NCI-H1105 (cell line): ENCODE measurements at places on chromosomes 2 and 18.

DNA sequence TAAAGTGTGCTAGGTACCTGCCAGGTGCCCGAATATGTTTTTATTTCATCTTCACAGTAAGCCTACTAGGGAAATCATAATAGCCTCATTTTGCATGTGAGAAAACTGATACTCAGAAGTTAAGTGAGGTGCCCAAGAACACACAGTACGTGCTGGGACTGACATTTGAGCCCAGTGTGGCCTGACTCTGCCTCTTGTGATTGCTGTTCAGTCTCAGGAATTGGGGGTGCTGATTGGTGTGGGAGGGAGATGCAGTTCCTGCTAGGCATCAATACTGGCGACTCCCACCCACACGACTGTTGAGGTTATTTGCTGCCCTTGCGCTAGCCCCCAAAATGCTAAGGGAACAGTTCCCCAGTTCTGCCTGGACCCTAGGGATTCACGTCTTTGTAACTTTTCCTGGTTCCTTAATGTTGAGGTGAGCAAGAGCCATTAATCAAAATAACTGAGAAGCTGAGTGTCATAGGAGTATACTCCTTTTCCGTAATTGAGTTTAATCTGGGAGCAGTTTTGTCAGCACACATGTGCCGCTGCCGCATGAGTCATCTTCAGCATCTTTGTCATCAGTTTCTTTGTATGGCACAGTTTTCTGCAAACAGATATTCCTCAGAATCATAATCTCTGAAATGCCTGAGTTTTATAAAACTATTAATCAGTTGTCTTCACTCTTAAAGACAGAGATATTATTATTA is 120.7 kb downstream of the NCK2 start:
- no peak for DNase-seq

GRCh38 chr2:59932341-59932740 is 621.1 kb downstream of the BCL11A start:
- DNase-seq: no peak

DNA sequence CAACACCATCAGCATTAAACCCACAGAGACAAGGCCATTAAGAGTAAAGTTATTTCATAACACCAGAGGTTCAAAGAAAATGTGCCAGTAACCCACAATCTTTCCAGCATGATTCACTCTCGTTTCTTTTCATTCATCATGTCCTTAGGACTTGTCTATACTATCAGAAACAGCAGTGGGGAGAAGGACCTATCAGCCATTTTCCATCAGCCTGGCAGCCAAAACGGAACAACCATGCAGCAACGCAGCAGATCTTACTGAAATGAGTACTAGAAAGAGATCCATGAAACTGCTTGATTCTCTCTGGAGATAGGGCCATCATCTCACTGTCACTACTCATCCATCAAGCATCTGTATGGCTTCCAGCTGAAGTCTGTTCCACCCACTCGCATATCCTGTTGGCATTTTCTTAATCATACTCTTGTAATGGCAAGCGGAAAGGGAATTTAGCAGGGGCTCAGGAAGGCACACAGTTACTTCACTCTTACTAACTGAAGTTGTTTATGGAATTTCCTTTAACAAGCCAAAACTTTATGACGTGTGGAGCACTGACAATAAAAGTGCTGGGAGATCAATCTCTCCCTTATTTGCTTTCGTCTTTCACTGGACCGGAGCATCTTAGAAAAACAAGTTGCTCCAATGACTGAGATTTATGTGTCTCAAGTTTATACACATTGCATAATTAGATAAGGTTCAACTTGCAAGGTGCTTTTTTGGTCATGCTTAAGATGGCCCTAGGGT is 69.7 kb downstream of the EPHA4 start:
- DNase-seq: no peak

GRCh38 chr2:140863713-140864112 is 1267.1 kb downstream of the LRP1B start:
- peak; percentile 14 for DNase-seq

- no peak for DNase-seq
Measured at GRCh38 chr2:202754936-202755335, 116.6 kb downstream of the ICA1L start.

DNA sequence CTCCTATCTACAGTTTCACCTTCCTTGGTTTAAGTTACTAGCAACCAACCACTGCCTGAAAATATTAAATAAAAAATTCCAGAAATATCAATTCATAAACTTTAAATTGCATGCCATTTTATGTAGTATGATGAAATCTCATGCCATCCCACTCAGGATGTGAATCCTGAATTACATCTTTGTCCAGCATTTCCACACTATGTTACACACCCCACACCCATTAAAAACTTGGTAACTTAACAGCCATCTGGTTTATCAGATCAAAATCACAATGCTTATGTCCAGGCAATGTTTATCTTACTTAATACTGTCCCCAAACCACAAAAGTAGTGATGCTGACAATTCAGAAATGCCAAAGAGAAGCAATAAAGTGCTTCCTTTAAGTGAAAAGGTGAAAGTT is 21.6 kb downstream of the CUL3 start:
- DNase-seq: no peak

DNA sequence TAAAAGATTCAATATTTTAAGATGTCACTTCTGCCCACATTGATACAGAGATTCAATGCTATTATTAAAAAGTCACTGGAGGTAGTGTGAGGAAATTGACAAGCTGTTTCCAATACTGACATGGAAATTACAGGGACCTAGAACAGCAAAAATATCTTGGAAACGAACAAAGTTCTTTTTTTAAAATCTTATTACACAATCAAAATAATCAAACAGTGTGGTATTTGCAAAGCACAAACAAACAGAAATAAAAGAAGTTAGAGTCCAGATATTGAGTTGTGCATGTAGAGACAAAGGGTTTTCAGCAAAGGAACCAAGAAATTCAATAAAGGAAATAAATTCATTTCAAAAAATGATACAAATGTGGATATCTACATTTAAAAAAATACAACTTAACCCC is 369.6 kb downstream of the NCKAP5 start:
- no peak for DNase-seq

- DNase-seq: peak; percentile 78
Measured at GRCh38 chr2:206230060-206230762, 44.3 kb upstream of the ZDBF2 start.

- no peak for DNase-seq
Measured at GRCh38 chr2:8856176-8856575, 18.8 kb upstream of the KIDINS220 start.

DNA sequence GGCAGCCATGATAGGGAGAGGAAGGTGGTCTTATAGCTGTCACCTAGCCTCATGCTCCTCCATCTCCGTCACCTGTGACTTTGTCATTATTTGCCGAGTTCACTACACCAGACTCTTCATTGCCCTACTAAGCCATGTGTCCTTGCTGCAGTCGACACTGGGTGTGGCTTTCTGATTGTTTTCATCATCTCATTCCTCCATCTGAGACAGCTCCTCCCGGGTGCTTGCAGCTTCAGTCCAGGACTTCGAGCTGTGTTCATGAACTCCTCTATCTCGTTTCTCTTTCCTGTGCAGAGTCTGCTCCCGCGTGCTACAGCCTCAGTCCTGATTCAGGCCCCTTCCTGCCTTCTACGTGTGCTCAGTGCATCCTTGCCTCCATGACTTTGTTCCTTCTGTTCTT is 295.1 kb upstream of the TNP1 start:
- no peak for DNase-seq

DNA sequence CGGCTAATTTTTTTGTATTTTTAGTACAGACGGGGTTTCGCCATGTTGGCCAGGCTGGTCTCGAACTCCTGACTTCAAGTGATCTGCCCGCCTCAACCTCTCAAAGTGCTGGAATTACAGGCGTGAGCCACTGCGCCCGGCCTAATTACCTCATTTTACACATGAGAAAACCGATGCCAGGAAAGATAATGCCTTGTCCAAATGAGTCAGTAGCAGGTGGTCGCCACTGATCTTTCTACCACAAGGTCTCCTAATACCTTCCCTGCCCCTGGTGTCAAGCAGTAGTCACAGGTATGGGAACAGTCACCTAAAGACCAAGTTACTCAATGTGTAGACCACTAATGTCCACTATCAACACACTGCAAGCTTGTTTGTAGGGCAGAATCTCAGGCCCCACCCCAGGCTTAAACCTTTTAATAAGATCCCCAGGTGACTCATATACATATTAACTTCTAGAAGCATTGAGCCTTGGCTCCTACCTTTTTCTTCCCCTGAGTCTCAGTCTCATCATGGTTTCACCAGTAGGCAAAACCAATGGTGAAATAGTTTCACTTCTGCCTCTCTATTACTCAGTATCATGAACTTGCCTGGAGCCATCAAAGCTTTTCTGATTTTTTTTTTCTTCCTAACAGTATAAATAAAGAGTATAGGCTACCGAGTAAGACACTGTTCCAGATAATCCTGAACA is 6.9 kb upstream of the EPB41L5 start:
- no peak for DNase-seq
